ENCODE measurements at places on chromosomes 16 and 17. TPM values are rescaled to one million over a fixed set of nuclear protein-coding genes. Genes with fewer than 3 reads are reported as not detected.

DNA sequence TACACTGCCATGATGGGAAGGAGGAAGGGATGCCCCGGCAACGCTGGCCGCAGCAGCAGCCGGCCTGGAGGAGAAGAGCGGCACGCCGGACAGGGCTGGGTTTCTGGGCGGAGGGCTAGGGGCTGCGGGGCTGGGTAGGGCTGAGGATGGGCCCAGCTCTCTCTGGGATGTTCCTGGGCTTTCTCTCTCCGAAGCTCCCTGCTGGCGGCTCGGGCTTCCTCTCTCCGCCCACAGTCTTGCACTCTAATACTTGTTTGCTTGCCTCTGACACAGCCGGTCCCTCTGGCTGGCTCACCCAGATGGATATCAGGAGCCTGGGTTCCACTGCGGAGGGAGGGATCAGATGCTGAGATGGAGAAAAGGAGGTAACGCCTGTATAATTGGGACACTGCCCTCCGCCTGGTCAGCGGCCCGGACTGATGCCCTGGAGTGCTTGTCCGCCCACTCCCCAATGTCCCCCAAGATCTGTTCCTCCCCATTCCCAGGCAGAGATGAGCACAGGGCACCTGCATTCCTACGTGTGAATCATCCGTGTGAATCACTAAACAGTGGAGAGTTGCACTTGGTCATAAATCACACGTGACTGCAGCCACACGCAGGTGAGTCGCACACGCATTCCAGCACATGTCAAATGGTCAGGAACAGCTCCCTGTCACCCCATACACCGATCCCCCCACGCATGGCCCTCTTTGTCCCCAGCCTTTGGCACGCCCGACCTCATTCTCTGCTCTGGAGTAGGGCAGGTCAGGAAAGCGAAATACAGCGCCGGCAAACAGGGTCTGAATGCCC lies at the start of gene ALOXE3:
ALOXE3 (minus strand) TSS at position 535 of the 789 bp plus-strand sequence; CDS start at position 11, 524 bp downstream.
- peak; percentile 72 for DNase-seq

- DNase-seq = no peak
These were observed 29.3 kb upstream of the CIBAR2 start for GRCh38 chr16:85141491-85142128.

DNA sequence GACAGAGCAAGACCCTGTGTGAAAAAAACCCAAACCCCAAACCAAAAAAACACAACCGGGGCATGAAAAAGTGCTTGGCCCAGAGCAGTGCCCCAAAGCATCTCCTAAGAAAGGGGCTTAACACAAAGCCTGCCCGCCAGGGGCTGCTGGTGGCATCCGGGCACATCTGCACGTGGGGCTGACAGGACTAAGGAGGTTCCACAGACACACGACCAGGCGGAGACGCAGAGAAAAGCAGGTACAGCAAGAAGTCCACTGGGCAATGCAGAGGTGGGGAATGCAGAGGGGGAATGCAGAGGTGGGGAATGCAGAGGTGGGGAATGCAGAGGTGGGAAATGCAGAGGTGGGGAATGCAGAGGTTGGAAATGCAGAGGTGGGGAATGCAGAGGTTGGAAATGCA lies 109.2 kb downstream of the ZNF778 start:
- DNase-seq = no peak

TP53TG3C gene
- total RNA-seq = not detected

- DNase-seq = no peak
These were observed 90.3 kb downstream of the EMP2 start for GRCh38 chr16:10490141-10490540.

DNA sequence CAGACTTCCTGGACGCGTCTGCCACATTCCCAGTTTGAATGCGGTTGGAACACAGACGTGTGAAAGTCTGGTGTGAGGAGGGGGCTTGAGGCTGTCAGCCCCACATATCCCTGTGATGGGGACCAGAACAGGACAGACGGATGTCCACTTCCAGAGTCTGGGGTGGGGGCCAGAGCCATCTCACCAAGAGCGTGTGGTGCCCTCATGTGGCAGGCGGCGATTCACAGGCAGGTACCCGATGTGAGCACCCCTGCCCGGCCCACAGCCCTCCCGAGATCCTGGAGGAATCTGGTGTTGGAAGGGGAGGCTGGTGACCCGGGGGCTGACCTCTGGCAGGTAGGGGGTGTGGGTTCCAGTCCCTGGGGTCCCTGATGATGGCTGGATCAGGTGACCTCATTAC lies 51.5 kb downstream of the ENGASE start:
- DNase-seq = no peak

SDK2 gene
- total RNA-seq = 0.06 TPM
